NCI-H446 (cell line): ENCODE measurements at places on chromosomes 5 and 9.

GRCh38 chr5:154118893-154119336 lies 71.6 kb upstream of the GALNT10 start:
- no peak for DNase-seq

DNA sequence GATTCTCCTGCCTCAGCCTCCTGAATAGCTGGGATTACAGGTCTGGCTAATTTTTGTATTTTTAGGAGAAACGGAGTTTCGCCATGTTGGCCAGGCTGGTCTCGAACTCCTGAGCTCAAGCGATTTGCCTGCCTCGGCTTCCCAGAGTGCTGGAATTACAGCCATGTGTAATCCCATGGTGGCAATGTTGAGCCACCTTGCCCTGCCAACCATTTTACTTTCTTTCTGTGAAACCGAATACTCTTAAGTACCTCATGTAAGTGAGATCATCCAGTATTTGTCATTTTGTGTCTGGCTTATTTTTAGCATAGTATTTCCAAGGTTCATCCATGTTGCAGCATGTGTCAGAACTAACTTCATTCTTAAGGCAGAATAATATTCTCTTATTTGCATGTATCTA lies 8.2 kb downstream of the PRRC2B start:
- no peak for DNase-seq

DNA sequence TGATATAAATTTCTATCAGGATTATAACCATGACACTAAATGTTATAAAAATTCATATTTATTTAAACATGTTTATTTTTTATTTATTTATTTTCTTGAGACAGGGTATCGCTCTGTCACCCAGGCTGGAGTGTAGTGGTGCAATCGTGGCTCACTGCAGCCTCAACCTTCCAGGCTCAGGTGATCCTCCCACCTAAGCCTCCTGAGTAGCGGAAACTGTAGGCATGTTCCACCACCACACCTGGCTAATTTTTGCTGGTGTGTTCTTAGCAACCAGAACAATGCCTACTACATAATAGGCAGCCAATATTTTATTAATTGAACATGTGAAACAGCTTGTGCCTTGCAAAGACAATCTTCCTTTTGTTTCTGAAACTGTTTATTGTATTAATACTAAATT lies 6.5 kb upstream of the PTBP3 start:
- no peak for DNase-seq

DNA sequence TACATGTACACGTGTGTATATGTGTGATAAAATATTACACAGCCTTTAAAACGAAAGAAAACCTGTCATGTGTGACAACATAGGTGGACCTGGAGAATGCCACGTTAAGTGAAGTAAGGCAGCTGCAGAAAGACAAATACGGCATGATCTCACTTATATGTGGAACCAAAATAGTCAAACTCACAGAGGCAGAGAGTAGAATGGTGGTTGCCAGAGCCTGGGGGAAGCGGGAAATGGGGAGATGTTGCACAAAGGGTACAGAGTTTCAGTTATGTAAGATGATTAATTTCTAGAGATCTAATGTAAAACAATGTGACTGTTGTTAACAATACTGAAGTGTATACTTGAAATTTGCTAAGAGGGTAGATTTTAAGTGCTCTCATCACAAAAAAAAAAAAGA lies 34.8 kb downstream of the ADAMTS12 start:
- DNase-seq: no peak

DNA sequence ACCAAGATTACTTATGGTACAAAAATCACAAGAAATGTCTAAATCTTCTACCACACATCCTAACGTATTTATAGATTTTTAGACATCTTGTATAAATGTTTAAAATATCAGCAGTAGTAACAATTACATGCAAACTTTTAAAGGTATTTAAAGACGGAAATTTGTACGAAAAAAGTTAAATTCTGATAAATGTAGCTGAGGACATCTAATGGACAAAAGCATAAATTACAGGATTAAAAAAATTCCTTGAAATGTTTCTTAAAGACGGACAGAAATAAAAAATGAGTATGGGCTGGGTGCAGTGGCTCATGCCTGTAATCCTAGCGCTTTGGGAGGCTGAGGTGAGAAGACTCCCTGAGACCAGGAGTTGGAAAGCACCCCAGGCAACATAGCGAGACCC lies 15.8 kb downstream of the ERCC8 start:
- DNase-seq: no peak
